ENCODE measurements at places on chromosomes 11 and 22. TPM values are rescaled to one million over a fixed set of nuclear protein-coding genes. Genes with fewer than 3 reads are reported as not detected.

C11orf16 gene
- not detected for total RNA-seq

PHF21B gene
- not detected for total RNA-seq

C11orf86 gene
- total RNA-seq = not detected

OR2D2 gene
- total RNA-seq = not detected

MS4A6A gene
- 18.3 TPM for total RNA-seq

KCNQ1OT1 gene
- 1.8 TPM for total RNA-seq

LMNTD2 gene
- 7.6 TPM for total RNA-seq

TCIRG1 gene
- 34.6 TPM for total RNA-seq

C11orf97 gene
- not detected for total RNA-seq

TEAD1 gene
- 88.7 TPM for total RNA-seq

PRG3 gene
- total RNA-seq = not detected

KRTAP5-8 gene
- total RNA-seq = 1.1 TPM

ZNF214 gene
- total RNA-seq = 1.4 TPM

TRIM21 gene
- 12.7 TPM for total RNA-seq

PKNOX2 gene
- 1.5 TPM for total RNA-seq

CALCA gene
- total RNA-seq = not detected

LDHAL6A gene
- not detected for total RNA-seq

LRRC32 gene
- total RNA-seq = 24.0 TPM

EXT2 gene
- 72.5 TPM for total RNA-seq

MAPK8IP2 gene
- total RNA-seq = 2.1 TPM

IL18 gene
- 295 TPM for total RNA-seq

ASCL2 gene
- 21.9 TPM for total RNA-seq

PDHX gene
- total RNA-seq = 24.5 TPM

EMID1 gene
- total RNA-seq = 4.8 TPM

CD3G gene
- total RNA-seq = 0.12 TPM

TMPRSS4 gene
- 0.57 TPM for total RNA-seq

CCDC15 gene
- total RNA-seq = 2.1 TPM

AIFM3 gene
- total RNA-seq = 3.7 TPM
